MG63 (cell line): ENCODE measurements at places on chromosomes 6 and 20. TPM values are rescaled to one million over a fixed set of nuclear protein-coding genes. Genes with fewer than 3 reads are reported as not detected.
A peak's percentile ranks its signal among the peaks of the same experiment; 100 is the strongest.

DNA sequence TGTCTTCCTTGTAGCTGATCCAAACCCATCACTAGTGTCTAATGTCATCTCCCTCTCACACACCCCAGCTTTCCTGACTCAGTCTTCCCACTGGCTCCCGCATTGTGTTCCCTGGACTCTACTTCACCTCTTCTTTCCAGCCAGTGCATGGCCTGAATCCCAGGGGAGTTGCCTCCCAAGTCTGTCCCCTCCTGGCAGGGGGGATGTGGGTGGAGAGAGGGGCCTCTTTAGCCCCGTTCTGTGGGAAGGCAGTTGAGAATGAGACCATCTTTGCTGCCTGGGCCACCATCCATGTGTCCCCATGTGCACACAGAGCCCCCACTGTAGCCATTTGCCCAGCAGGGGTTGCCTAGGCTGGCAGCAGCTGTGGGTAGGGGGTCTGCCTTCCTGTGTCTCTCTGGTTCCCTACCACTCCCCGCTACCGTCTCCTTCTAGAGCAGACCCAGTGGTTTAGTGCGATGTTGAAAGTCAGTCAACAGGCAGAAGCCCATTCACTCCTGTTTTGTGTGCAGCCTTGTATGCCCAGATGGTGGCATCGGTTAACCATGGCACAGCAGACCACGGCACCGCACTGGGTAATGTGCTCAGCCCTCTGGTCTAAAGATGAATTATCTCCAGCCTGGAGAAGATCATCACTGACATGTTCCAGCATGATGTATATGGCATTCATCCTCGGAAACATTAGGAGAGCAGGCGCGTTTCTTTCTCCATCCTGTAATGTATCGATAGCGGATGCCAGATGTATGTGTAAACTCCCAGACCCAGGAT, 178.8 kb upstream of the SNX9 start:
- peak; percentile 38 for DNase-seq

- DNase-seq: no peak
Observed at GRCh38 chr6:113755449-113756289, 101.5 kb upstream of the MARCKS start.

- DNase-seq: no peak
Observed at GRCh38 chr6:20313960-20314530, 87.6 kb upstream of the E2F3 start.

DNA sequence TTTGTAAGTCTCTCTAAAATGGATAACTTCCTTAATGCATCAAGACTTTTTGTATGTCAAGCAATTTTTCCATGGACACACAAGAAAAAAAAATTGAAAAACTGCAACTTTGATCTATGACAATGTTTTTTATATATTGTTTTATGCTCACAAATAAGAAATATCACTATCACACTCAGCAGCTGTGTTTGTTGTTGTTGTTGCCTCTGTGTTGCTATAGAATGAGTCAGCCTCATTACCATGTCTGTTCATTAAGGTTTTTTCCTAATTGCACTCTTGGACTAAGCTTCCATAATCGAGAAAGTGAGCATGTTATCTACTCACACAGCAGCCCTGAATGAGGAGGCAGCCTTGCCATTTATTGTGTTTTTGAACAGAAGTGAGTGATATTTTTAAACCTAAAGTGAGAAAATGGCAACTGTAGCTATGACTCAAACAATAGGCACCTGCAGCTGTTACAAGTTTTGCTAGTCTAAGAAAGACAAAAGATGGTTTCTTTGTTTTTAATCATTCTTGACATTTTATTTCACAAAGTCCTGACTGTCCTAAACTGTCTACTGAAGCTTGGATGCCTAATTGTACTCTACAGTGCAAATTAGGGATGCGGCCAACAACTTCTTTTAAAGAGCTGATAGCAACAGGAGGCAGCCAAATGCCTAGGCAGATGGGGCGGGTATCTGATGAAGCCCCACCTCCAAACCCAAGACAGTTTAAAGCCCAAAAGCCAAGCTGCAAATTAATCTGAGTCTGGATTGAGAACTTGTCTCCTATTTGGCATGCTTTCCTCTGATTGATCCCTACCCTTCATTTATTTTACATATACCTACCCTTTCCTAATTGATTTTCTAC, 77.9 kb upstream of the DOK5 start:
- DNase-seq: no peak

DNA sequence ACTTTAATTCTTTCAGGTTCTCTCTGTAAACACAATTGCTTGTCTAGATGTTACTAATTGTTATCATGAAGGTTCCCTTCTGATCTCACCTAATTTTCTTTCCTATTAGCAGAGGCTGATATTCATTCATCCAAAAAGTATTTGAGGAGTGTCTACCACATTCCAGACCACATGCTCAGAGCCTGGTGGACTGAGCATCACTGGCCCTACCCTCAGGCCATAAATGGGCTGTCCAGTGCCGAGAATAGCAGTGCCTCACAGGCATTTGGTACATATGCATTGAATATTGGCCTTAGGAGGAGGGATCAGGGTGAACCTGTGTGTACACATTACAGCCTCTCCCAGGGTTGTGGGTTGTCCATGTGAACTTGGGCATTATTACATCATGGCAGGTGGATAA, 40.4 kb upstream of the PRELID3B start:
- peak; percentile 68 for DNase-seq

GRCh38 chr6:49898904-49899566, 32.7 kb upstream of the CRISP1 start:
- DNase-seq: no peak

DNA sequence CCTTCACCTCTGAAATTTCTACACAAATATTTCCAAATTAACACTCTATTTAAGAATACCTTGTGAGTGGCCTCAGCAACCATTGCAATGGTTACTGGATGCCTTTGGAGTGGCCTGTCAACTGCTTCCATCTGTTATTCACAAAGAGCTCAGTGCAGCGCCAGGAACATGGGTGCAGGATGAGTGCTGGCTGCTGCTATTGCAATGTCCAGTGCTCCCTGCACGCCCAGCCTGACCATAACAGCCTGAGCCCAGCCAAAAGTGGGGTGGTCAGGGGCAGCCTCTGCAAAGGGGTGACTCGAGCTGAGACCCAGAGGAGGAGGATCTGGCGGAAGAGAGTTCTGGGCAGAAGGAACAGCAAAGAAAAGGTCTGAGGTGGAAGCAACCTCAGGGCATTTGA, 18.4 kb downstream of the CASS4 start:
- no peak for DNase-seq

DNA sequence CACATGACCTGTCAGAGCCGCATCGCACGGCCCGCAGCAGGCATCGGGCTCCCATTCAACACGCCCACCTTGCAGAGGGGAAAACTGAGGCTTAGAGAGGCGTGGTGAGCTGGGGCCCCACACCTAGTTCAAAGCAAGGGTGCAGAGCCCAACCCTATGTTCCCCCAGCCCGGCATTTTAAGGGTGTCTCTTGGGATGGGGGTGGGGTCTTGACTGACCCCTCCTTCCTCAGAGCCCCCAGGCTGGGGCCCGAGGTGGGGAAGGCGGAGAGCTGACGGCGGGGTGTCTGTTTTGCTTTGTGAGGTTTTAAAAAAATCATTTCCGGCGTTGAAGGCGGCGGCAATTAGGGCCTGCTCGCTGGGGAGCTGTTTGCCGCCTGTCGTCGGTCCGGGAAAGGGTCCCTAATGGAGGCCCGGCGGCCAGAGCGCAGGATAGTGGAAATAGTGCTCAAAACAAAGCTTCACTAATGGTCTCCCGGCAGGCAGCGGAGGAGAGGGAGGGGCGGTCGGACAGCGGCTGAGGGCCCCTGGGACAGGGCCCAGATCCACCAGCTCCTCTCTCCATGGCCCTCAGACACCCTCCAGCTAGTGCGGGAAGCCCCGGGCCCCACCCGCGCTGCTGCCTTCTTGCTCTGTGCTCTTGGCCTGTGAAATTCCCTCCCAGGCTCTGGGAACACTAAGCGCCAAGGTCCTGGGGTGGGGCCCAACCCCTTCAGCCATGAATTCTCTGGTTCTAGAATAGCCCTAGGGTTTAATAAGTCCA, 11.9 kb downstream of the VSTM2L start:
- DNase-seq: no peak

- DNase-seq: peak; percentile 55
Observed at GRCh38 chr6:163329991-163330390, 84.5 kb upstream of the QKI start.

GRCh38 chr20:41072915-41073314, 44.3 kb downstream of the TOP1 start:
- DNase-seq: no peak

GRCh38 chr6:84242265-84242664, 14.8 kb upstream of the CEP162 start:
- no peak for DNase-seq

GRCh38 chr6:156844089-156844488, 66.9 kb downstream of the ARID1B start:
- no peak for DNase-seq

- no peak for DNase-seq
Observed at GRCh38 chr20:17965042-17965697, 3.4 kb downstream of the SNX5 start.

GRCh38 chr6:64733433-64733832, 973.6 kb downstream of the EYS start:
- DNase-seq: no peak

DNA sequence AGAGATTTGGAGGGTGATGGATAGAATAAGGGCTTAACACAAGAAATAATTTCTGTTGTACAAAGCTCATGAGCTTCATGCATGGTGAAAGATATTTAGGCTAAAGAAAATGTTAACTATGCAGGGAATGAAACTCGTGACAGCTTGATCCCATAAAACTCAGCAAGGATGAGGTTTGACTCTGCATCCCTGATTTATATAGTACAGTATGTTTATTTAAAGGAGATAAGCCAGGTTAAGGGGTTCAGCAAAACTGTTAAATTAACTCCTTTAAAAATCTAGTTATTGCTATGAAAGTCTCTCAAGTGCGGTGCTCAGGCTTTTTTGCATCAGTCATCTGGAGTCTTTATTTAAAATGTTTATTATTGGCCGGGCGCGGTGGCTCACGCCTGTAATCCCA, 326.4 kb downstream of the LAMA2 start:
- no peak for DNase-seq

DNA sequence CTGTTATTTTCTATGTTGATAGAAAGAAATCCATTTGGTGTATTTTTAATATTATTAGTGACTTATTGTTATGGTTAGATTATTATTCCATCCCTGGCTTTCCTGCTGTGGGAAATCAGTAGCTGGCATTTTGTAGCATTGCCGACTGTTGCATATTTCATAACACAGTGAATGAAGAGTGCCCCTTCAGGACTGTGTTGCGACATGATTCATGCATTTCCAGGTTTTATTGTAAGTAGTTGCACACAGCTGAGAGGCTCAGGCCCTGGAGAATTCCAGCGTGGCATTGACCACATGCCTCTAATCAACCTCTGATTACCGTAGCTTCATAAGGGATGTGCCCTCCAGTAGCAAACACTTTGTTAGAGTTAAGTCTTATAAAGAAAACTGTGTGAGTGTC, 263.9 kb downstream of the FARS2 start:
- no peak for DNase-seq

- DNase-seq: peak; percentile 11
Observed at GRCh38 chr6:53410508-53411258, 61.9 kb upstream of the ELOVL5 start.

DNA sequence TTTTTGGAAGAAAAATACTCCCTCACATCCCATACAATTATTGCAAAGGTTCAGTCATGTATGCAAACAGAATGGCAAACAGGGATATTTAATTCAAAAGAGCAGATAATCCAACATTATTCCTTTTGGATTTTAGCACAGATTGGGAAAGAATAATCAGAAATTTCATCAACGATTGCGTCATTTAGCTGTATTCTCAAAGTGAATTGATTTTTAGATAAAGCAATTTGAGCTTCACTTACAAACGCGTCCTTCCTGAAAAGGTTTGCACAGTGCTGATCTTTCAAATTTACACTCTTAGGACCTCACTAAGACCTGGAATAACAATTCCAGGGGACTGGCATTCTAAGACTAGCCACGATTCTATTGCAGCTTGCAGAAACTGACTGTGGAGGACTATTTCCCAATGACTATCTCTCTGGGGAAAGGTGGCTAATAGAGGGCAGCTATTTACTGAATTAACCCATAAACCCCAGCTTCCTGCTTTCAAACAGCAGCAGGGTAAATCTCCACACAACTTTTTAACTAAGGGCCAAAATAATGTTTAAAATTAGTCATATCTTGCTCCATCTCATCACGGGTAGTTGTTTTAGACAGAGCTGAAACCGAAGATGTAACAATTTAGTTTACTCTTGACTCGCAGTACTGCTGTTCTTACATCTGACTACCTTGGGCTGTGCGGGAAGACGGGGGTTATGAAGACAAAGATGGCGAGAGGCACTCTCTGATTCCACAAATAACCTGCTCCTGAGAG, 131.2 kb upstream of the FAM184A start:
- no peak for DNase-seq

- DNase-seq: no peak
Observed at GRCh38 chr6:148435386-148435785, 92.7 kb downstream of the SASH1 start.

DNA sequence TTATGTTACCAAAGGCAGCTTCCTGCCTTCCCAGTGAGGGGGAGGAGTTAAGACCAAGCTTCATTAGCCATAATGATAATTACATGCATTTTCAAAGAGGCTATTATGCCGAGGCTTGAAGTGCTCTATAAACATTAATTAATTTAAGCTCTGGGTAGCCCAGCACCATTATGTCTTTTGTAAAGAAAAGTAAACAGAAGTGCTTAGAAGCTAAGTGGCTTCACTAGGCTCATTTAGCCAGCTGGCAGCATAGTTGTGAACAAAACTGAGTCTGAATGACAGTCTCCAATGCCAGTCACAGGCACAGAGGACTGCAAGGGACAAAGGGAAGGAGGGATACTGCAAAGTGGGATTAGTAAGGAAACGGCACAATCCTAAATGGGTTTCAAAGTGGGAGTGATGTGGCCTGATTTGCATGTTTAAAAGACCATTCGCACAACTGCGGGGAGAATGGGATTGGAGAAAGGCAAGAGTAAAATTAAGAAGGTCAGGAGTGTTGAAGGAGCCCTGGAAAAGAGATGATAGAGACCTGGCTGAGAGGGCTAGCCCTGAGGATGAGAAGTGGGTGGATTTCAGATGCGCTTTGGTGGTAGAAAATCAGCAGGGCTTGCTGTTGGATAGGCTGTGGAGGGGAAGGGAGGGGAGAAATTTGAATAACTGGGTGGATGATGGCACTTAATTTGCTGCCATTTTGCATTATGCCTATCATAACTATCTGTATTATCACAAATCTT, 20.1 kb upstream of the ISM1 start:
- DNase-seq: no peak

GRCh38 chr20:13059398-13060136, 50.8 kb downstream of the SPTLC3 start:
- DNase-seq: no peak

Gene ARHGAP40
- not detected in 2 replicates for total RNA-seq

Gene FAM229B
- total RNA-seq: 3.0 and 13.6 TPM in 2 replicates

Gene MYT1
- not detected in 2 replicates for total RNA-seq

Gene RFX6
- total RNA-seq: not detected in 2 replicates

Gene FAXC
- 9.0 and 22.3 TPM in 2 replicates for total RNA-seq

Gene SIRPB2
- not detected in 2 replicates for total RNA-seq

Gene MLIP
- total RNA-seq: not detected in 2 replicates
